ENCODE measurements at places on chromosomes 7 and 10.

DNA sequence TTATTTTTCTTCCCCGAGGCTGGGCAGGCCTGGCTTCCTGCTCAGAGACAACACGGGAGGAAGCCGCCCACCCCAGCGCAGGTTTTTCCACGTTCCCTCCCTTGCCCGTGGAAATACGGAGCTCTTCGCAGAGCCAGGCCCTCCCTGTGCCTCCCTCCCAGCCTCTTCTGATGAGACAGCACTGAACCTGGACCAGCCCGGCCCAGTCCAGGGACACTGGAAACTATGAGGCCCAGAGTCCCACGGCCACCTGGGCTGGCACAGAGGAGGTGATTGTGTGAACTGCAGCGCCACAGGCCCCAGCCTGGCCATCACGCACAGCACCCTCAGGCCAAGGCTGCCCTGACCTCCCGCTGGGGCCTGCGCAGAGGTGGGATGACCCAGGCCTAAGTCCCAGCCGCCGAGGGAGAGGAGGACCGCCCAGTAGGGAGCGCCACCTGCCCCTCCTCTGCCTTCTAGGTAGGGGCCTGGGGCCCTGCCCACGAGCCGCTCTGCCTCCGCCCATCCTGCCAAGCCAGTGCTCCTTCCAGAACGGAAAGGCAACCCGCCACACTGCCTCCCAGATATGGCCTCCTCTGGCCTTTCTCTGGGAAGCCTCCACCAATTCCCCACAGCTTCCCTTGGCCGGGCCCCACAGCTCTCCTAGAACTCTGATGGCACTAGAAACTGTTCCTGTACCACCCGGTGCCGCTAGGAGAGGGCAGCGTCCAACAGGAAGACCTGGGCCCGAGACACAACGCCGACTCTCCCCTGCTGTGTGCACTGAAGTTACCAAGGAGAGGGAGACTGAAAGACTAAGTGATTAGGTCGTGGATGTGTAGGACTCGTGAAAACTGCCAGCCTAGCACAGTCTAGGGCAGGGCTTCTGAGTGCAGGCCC lies 57.2 kb downstream of the PROSER2 start:
- DNase-seq = no peak

- DNase-seq = no peak
Measured at GRCh38 chr10:16986406-16987205, 143.0 kb downstream of the CUBN start.

GRCh38 chr7:144588559-144589051 lies 185.1 kb upstream of the NOBOX start:
- DNase-seq = no peak

GRCh38 chr7:95725205-95725604 lies 47.1 kb upstream of the DYNC1I1 start:
- DNase-seq = no peak

All from NCI-H1436 treated with DMSO at 0.1 percent for 48 hours (cell line).